ENCODE measurements at places on chromosomes 12 and 14.

DNA sequence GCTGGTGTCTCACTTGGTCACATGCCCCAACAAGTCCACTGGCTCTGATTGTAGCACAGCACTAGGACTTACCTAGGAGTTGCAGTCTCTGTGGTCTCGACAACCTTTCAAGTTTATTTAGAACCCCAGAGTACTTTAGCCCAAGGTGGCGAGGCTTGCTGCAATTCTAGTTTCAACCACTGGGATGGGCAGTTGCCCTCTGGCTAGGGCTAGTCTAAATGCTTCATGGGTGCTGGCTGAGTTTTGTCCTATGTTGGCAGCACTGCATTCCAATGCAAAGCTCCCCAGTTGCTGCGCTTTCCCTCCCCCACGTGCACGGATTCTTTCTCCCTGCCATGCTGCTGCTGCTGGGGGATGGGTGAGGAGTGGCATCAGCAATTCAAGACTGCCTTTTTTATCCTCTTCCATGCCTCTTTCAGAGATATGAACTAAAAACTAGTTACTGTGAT lies 207.9 kb downstream of the SYNE2 start:
- DNase-seq: no peak

GRCh38 chr12:105524961-105525360 lies 194.5 kb downstream of the C12orf75 start:
- DNase-seq: no peak

GRCh38 chr12:124109760-124110159 lies 136.7 kb downstream of the ZNF664 start:
- peak; percentile 39 for DNase-seq

GRCh38 chr12:23906329-23906728 lies 43.1 kb downstream of the SOX5 start:
- no peak for DNase-seq

DNA sequence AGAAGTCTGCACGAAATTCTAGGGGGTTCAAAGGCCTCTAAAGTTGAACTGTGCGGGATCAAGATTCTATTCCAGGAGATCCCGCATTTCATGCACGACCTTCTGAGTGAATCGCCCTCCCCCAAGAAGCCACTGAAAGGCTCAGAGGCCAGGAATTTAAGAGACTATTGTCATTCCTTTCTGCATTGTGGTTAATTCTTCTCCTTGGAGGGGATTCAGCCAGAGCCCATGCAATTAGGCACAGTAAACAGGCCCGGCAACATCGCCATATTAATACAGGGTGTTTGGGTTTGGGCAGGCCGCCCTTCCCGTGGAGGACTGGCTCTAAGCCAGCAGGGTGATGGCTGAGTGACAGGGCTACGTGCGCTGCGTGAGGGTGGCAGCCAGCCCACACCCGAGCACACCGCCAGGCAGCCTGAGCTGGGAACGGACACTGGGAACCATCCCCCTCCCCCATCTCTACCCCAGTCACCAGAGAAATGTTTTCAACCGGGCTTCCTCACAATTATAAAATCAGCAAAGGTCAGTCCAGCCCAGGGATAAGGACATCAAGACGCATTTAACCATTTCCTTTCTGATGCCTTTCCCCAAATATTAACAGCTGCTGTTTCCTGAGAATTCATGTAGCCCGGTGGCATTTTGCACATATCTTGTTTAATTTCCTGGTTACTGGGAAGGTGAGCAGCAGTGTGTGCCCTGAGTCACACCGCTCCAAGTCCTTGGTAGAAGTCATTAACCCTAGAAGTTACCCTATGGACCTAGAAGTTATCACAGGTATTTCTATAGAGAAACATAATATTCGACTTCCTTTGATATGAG lies 12.5 kb downstream of the EGLN3 start:
- DNase-seq: no peak

DNA sequence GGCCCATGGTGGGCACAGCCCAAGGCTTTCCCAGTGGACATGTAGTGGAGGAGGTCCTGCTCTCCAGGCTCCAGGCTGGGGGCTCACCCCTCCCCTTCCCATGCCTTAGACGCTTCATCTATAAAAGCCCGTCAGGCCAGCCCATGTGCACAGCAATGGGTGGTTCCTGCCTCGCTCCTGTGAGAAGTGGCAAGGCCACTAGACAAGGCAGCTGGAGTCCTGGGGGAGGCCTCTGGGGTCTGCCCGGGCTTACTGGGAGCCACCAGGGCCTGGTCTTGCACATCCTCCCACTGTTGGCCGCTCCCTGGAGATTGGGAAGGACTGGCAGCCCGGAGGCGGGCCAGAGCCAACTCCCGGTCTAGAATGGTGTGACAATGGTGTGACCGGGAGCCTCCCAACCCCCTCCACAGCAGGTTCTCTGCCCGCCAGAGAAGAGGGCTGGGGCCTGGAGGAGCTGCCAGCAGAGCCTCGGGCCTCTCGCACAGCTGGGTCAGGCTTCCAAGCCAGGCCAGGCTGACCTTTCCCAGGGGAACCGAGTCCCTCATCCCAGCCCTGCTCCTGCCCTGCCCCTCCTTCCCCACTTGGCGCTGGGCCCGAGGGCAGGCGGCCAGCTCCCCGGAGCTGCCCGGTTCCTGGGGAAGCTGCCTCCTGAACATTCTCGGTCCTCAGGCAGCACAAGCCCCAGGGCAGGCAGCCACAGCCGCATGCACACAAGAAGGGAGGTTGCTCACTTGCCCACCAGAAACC lies 97.9 kb downstream of the RFLNA start:
- DNase-seq: no peak

GRCh38 chr12:128790653-128791373 lies 32.9 kb downstream of the SLC15A4 start:
- DNase-seq: no peak

- no peak for DNase-seq
These were observed 61.0 kb downstream of the LRRC74A start for GRCh38 chr14:76887191-76887590.

- peak; percentile 53 for DNase-seq
These were observed 156.3 kb upstream of the PDE3A start for GRCh38 chr12:20211981-20212421.

DNA sequence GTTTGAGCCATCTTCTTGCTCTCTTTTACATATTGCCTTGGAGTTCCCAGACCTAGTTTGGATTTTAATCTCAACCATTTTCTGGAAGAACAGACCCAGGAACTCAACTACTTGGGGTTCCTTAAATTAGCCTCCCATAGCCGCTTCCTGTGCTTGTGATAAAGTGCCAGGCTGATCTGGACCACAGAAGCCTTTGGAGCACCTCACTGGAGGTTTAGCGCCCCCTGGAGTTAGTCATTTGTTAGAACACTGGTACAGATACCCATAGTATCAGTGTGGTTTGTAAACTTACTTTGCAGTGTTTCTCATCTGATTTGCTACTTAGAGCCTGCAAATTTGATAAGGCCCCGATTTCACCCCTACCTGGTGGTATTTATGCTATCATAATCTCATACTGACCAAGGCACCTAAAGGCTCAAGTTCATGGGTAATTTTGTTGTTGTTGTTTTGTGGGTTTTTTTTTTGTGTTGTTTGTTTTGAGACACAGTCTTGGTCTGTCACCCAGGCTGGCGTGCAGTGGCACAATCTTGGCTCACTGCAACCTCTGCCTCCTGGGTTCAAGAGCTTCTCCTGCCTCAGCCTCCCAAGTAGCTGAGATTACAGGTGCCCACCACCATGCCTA lies 3.7 kb downstream of the UNC119B start:
- DNase-seq: peak; percentile 86

- DNase-seq: peak; percentile 85
These were observed 1.8 kb upstream of the BHLHE41 start for GRCh38 chr12:26126340-26127284.

DNA sequence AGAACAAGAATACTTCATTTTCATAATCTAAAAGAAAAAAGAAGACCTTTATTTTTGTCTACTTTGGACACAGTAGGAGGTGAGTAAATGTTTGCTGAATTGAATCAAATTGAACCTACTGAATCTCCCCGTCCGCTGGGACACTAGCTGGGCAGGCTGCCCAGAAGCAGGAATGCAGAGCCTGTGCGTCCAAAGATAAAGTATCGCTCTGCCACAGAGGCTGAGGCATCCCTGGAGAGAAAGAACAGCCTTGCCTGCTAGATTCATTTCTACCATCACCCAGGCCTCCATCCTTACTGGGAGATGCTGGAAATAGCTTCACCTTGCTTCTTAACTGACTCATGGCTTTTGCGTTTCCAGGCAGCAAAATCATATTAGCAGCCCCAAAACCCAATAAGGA lies 64.1 kb upstream of the TSPAN11 start:
- DNase-seq: no peak

DNA sequence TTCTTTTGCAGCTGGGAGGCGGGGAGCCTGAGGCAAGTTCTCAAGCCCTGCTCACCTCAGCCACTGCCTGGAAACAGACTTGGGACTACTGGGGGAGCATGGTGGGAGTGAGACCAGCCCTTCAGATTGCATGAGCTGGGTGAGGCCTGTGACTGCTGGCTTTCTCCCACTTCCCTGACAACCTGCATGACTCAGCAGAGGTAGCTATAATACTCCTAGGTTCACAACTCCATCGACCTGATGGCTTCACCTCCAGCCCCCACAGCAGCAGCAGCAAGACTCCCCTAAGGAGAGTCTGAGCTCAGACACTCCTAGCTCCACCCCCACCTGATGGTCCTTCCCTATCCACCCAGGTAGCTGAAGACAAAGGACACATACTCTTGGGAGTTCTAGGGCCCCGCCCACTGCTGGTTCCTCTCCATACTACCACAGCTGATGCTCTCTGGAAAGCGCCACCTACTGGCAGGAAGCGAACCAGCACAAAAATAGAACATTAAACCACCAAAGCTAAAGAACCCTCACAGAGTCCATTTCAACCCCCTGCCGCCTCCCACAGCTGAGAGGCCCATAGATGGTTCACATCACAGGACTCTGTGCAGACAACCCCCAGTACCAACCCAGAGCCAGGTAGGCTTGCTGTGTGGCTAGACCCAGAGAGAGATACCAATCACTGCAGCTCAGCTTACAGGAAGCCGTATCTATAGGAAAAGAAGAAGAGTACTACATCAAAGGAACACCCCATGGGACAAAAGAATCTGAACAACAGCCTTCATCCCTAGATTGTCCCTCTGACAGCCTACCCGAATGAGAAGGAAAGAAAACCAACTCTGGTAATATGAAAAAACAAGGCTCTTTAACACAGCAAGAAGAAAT lies 68.7 kb downstream of the RPAP3 start:
- peak; percentile 45 for DNase-seq

DNA sequence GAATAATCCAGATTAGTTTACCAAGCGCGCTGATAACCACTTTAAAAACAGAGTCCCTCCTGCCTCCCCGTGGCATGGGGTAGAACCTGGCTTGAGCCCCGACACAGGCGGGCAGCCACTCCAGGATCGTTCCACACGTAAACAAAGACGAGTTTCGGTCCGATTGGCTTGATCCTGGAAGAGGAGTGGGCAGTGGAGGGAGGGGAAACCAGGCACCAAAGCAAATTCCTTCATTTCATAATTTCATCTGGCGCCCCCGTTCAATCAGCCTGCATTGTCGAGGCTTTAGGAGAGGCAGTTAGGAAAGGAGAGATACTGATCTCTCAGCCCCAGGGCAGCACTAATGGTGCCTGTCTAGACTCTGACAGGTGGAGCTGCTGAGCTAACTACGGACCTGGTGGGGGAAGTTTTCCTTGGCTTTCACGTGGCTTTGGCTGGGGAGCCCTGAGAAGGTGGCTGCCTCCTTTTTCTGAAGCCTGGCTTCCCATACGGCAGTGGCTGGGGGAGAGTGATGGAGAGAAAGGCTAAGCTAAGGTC lies 751 bp upstream of the GPRC5A start:
- no peak for DNase-seq

- no peak for DNase-seq
These were observed 1178.7 kb downstream of the AACS start for GRCh38 chr12:126243814-126244440.

DNA sequence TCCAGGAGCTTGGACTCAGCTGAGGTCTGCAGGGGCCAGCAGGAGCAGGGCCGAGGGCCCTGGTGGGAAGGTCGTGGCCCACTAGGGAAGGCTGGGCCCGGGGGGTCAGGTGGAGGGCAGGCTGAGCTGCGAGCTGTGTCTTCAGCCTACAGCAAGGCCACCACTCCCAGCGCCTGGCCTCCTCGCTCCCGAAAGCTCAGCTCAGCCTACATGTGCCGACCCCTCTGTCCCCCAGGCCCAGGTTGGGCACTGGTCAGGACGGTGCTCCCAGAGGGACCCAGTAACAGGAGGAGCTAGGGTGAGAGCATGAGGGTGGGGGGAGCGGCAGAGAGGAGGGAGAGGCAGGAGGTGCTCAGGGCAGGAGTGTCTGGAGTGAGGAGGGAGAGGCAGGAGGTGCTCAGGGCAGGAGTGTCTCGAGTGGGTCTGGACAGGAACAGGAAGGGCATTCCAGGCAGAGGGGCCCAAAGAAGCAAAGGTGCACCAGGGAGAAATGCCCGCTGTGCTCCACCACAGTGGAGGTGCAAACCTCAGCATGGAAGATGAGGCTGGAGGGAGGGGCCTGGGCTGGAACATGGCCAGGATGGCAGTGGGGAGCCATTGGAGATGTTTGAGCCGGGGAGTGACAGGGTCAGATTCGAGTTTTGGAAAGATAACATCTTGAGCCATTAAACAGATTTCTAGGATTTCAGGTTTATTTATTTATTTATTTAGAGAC lies 29.1 kb upstream of the GPR132 start:
- no peak for DNase-seq

GRCh38 chr14:55243813-55244212 lies 27.4 kb upstream of the FBXO34 start:
- no peak for DNase-seq

- DNase-seq: peak; percentile 32
These were observed 1.1 kb downstream of the KITLG start for GRCh38 chr12:88579161-88579517.

- no peak for DNase-seq
These were observed 111.9 kb upstream of the KRAS start for GRCh38 chr12:25362646-25363045.

- DNase-seq: peak; percentile 66
These were observed 11.0 kb upstream of the CELA1 start for GRCh38 chr12:51357374-51358047.

- DNase-seq: peak; percentile 5
These were observed 3.9 kb downstream of the RNASE11 start for GRCh38 chr14:20583908-20584307.

- DNase-seq: no peak
These were observed 6.1 kb downstream of the FRMD6 start for GRCh38 chr14:51657762-51658161.

GRCh38 chr12:51905471-51906429 lies 1.6 kb upstream of the ACVRL1 start:
- DNase-seq: peak; percentile 89

DNA sequence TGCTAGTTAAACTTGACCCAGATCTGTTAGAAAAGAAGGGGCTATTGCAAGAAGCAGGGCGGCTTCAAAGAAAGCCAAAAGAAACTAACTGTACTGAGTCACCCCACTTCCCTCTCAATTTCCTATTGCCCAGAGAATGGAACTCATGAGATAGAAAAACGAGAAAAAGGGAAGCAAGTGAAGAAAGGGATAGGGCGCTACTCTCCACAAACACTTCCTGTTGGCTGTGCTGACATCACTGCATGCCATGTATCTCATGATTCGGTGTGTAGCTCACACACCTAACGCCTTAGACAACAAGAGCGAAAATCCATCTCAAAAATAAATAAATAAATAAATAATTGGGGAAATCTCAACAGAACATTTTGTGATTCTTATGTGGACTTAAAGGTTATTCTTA lies 13.0 kb upstream of the P2RX4 start:
- DNase-seq: peak; percentile 96

GRCh38 chr12:112852127-112852526 lies 54.6 kb upstream of the OAS1 start:
- no peak for DNase-seq
